CD4-positive, alpha-beta T cell treated with Interleukin-4 for 1 hour (primary cell): ENCODE measurements at places on chromosomes 6 and 20.
A peak's percentile ranks its signal among the peaks of the same experiment; 100 is the strongest.

GRCh38 chr6:26216886-26217713 is 129.9 kb downstream of the HFE start:
- peak; percentile 87 for DNase-seq

DNA sequence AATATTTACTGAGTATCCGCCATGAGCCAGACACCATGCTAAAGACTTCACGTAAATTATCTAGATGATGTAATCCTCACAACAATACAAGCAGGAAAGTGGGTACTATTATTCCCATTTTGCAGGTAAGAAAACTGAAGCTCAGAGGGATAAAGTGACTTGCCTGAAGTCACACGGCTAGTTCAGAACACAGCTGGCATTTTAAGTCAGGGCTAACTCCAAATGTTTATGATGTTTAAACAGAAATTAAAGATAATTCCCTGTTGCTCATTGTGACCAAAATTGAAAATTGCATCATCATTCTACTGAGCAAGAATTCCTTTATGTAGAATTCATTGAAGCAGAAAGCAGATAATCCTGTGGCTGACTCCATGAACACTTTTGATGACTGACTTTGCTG is 71.3 kb upstream of the STXBP5 start:
- DNase-seq: no peak

DNA sequence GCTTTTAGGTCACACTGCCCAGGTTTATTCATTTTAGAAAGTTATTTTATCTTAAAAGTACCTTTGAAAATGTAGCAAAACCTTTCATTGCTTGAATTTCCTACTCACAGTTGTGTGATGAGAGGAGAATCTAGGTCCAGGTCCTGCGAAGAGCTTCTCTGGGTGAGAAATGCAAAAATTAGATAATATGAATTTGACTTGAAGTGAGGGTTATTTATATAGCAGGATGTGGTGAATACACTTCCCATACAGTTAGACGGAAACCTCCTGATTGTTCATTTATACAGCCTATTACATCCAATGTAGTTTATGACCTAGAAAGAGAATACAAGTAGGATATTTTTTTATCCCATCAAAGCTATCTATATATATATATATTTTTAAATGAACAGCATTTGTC is 30.5 kb downstream of the CDKAL1 start:
- DNase-seq: no peak

GRCh38 chr6:35428421-35429149 is 23.6 kb upstream of the FANCE start:
- no peak for DNase-seq

DNA sequence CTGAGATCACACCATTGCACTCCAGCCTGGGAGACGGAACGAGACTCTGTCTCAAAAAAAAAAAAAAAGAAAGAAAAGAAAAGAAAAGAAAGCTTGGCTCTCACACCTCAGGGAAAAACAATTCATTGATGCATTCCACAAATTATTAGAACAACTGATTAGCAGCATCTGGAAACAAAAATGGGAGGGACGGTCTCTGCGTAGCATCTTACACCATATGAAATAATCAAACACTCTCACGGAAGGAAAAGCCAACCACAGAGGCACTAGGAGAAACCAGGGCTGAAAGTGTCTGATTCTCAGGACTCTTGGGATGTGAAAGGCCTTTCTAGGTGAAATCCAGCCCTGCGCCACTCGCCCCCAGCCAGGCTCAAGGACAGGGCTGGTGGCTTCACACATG is 2.3 kb upstream of the HELZ2 start:
- no peak for DNase-seq

DNA sequence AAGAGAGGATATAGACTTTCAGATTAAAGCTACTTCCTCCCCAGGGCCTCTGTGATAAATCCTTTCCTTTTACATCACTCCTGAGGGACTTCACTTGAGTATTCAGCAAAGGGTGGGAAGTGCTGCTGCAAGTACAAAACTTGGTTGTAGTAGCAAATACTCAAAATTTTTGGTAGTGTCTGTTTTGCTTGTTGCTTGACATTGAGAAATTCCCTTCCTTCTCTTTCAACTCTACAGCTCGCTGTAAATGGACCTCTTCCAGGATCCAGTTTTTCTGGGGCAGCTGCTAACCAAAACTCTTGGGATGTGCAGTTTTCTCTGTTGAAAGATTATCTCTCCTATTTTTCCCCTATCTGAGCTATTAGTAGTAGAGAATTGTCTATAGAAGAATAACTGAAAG is 472.0 kb downstream of the CD109 start:
- no peak for DNase-seq

DNA sequence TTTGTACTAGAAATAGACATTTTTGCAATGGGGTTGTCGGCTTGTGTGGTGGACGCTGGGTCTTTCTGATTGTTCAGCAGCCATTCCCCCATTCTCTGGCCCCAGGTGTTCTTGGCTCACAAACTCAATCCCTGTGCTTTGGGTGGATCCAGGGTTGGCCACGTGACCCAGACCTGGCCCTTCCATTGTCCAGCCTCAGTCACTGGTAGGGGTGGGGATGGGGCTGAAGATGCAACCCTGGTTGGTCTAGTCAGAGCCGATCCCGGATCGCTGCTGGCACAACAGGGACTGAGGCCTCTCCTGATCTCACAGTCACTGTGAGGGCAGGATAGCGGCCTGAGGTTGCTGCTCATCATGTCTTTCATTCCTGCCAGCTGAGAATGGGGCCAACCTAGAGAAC is 365.3 kb upstream of the SULF2 start:
- no peak for DNase-seq

DNA sequence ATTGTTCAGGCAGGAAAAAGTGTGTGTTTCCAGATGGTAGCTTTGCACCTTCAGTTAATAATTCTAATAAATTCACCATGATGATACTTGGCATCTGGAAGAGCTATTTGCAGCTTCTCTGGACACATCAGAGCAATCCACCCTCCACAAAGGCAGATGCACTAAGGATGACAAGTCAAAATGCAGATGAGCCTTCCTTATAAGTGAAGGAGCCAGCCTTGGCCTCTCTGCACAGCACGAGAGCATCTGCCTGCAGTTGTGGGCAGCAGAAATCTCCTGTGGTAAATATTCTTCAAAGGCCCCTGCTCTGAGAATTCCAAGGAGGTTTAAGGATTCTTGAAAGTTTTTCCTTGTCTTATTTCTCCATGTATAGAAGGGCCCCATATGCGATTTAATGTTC is 6.9 kb upstream of the POM121L2 start:
- no peak for DNase-seq

- no peak for DNase-seq
Measured at GRCh38 chr20:2701671-2702081, 9.1 kb downstream of the EBF4 start.

DNA sequence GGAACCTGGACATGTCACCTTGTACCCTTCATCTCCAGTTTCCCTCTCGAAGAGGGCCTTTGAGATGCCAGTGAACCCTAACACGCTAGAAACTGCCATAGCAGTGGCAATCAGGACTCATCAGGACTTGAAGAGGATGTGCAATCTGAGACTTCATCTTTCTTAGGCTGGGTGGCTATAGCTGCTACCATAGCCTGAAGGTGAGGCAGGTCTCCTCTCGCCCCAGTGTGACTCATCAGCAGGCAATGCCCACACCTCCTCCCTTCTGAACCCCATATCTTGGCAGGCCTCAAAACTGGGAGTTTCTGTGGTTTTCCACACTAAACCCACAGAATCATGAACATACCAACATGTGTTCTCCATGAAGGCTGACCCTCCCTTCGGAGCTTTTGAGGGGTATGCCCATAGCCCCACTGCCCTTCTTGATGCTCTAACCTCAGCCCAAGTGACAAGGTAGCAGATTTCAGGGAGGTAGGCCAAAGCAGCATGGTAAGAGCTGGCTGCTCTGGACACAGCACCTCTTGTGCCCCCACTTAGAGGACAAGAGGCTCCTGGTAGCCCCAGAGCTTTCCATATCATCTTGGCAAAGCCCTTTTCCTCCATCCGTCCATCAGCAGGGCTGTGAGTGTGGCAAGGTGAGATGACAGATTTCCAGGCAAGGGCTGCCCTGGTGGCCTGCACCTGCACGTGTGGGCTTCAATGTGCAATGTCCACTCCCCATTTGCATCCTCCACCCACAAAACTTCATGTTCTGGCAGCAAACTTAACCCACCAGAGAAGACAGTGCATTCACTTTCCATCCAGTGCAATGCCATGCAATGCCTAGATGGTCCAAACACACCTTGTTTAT is 2.6 kb downstream of the BLCAP start:
- DNase-seq: no peak

- DNase-seq: no peak
Measured at GRCh38 chr6:11535801-11536230, 1.7 kb upstream of the TMEM170B start.

DNA sequence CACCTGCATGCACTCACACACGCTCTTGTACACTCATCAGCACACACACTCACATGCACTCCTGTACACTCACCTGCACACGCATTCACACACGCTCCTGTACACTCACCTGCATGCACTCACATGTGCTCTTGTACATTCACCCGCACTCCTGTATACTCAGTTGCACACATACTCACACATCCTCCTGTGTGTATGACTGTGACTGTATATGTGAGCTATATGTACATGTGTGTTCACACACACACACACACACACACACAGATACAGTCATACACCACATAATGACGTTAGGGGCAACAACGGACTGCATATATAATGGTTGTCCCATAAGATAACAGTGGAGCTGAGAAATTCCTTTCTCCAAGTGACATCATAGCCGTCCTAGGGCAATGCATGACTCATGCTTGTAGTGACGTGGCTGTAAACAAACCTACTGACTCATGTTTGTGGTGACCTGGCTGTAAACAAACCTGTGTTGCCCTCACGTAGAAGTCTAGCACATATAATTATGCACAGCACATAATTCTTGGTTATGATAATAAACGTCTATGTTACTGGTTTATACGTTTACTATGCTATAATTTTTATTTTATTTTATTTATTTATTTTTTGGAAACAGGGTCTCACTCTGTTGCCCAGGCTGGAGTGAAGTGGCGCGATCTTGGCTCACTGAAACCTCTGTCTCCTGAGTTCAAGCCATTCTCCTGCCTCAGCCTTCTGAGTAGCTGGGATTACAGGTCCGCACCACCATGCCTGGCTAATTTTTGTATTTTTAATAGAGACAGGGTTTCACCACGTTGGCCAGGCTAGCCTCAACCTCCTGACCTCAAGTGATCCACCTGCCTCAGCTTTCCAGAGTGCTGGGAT is 22.8 kb upstream of the TAF4 start:
- no peak for DNase-seq

DNA sequence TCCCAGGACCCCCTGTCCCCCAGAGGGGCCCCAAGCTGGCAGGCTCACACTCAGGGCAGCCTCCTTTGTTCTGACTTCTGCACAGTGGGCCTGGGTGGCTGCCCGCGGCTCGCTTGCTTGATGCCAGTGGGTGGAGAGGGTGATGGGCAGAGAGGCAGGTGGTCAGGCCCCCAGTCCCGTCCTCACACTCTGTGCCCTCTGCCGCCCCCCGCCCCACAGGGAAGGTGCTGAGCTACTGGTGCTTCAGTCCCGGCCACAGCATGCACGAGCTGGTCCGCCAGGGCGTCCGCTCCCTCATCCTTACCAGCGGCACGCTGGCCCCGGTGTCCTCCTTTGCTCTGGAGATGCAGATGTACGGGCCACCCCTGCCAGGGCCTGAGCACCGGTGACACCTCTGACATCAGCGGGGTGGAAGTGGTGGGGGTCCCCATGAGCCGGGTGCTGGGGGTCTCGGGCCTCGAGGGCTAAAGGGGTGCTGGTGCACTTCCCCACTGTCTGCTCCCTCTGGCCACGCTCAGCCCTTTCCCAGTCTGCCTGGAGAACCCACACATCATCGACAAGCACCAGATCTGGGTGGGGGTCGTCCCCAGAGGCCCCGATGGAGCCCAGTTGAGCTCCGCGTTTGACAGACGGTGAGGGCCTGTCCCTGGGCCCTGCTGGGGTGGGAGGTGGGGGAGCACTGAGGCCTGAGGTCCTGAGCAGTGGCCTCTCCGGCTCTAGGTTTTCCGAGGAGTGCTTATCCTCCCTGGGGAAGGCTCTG is 8.9 kb upstream of the TNFRSF6B start:
- DNase-seq: no peak

DNA sequence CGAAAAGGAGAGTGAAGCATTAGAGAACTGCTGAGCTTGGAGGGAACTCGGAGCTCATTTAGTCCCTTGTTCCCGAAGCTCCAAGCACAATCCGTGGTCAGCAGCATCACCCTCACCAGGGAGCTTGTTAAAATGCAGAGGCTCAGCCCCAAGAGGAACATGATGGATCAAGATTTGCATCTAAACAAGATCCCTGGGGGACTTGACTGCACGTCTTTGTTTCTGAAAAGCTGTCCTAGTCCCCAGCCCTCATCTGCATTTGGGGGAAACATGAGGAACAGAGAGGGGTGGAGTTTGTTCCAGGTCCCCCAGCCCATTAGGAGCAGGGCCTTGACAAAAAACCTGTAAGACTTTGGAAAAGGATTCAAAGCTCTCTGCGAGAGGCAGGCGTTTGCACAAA is 4.1 kb upstream of the LBP start:
- DNase-seq: no peak

GRCh38 chr20:59299945-59300332 is 472 bp upstream of the EDN3 start:
- DNase-seq: no peak

DNA sequence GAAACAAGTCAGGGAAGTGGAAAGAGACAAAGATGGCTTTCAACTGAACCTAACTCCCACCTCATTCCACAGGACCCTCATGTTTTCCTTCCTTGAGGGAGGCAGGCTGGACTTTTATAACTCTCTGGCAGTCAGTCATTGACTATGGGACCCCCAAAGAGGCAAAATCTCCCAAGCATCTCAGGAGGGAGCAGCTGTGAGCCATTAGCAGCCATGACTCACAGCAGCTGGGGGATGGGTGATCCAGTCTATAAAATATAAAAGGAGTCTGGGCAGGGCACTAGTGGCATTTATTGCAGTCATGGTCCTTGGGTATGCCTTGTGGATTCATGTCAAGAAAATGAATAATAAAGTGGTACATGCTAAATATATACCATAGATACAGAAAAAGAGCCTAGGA is 387.0 kb upstream of the CHD6 start:
- no peak for DNase-seq

DNA sequence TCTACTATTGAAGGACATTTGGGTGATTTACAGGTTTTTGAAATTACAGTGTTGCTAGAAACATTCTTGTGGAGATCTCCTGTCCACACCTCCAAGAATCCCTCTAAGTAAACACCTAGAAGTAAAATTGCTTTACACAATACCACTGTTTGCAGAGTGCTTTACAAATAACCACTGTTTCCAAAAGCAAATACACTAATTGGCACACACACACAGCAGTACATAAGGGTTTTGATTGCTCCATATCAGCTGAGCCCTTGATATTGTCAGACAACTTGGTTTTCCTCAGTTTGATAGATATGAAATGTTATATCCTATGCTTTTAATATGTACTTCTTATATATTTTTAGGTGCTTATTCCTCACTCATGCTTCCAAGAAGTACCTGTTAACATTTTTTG is 6.3 kb downstream of the HMGN4 start:
- DNase-seq: no peak

GRCh38 chr20:53413186-53413631 is 180.4 kb downstream of the ZNF217 start:
- peak; percentile 52 for DNase-seq

GRCh38 chr6:156434795-156435190 is 342.4 kb upstream of the ARID1B start:
- no peak for DNase-seq

- DNase-seq: no peak
Measured at GRCh38 chr20:41927655-41928054, 309.5 kb upstream of the CHD6 start.
